ENCODE measurements at places on chromosomes 12 and 14.

- DNase-seq, result no peak
Observed at GRCh38 chr14:26174395-26174794, 423.4 kb downstream of the NOVA1 start.

GRCh38 chr14:103192246-103192840, 69.1 kb downstream of the TNFAIP2 start:
- DNase-seq, result no peak

DNA sequence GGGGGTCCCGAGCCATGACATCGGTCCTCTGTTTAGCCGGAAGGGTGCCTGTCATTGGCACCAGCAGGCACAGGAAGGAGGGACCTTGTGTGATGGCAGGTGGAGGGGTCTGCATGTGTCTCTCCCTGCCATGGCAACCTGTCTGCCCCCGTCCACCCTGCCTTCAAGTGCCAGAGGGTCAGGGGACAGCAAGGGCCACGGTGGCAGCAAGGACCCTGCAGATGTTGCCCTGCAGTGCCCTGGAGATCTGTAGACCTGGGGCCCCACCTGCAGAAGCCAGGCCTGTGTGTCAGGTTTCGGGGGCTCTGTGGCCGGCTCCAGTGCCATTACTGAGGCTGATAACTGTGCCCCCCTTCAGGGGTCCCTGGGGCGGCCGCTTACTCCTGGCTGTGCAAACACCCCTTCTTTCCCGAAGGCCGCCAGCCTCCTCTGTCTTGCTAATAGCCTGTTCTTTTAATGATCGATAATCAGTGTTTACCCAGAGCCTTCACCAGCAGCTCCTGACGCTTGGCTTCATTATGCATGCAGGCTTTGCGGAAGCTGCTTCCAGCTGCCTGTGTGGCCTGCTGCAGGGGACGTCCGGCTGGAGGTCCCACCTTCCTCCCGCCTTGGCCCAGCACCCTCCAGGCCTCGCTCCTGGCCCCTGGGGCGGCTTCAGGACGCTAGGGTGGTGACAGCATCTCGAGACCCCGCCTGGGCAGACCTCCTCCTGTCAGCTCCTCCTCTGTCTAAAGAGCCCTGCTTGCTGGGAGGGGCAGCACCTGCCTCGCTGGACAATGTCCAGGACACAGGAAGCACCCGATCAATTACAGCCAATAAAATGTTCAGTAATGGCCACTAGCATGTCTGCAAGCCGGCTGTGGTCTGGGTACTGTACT, 153.0 kb downstream of the KIF26A start:
- peak; percentile 67 for DNase-seq

- no peak for DNase-seq
Observed at GRCh38 chr12:115456946-115457689, 773.1 kb upstream of the TBX3 start.

DNA sequence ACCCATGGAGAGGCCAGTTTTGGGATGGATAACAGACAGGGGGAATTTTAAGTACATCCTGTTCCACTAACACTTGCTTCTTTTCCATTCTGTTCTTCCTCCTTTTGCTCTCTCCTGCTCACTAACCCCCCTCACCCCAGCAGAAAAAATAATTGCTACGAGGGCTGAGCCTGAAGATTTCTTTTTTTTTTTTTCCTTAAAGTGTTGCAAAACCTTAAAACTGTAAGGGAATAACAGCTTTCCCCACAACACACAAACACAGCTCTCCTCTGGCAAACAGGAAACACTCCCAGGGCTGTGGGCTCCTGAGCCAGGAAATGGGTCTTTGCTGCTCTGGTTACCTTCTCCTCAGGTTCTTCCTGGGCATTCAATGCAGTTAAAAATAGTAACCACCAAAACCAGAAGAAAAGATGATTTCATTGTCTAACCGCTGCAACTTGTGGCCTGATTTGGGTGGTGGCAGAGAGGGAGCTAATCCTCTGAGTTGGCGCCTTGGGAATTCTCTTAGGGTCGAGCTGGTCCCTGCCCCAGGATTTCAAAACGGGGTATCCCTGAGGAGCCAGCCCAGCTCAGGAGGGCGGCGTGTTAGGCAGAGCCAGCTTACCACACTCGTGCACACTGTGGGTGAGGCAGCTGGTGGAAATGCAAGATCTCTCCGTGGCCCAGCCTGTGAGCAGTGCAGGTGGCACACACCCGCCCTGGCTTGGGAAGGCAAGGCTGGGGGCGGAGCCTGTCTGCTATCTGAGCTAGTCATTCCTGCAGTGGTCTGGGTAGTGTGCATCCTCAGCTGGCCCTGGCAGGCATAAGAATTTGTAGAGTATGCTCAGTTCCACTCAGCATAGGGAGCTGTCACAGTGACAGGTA, 17.1 kb upstream of the EMP1 start:
- DNase-seq, result peak; percentile 69

DNA sequence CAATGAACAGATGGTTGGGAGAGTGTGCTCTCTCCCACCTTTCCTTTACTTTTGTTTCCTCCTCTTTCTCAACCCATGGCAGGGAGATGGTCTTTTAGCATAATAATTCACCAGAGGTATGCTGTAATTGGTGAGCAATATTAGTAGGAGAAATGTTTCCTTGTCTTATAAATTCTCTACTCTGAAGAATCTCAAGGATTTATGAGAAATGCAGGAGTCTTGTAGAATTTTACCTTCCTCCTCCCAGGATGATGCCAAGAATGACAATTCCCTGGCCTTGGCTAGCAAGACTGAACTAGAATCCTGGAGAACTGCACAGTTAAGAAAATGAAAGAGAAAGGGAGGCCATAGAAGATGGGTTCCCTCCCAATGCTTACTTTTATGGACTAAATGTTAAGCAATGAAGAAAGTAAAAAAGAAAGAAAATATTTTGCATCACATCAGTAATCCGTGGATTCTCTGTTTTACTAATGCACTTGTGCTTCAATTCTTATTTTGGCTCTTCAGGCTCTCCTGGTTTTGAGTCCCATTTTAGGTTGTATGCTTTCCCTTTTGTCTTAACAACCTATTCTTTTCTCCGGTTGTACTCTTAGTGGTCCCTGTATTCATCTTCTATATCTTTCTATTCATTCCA, 192.9 kb upstream of the GARIN6 start:
- no peak for DNase-seq

DNA sequence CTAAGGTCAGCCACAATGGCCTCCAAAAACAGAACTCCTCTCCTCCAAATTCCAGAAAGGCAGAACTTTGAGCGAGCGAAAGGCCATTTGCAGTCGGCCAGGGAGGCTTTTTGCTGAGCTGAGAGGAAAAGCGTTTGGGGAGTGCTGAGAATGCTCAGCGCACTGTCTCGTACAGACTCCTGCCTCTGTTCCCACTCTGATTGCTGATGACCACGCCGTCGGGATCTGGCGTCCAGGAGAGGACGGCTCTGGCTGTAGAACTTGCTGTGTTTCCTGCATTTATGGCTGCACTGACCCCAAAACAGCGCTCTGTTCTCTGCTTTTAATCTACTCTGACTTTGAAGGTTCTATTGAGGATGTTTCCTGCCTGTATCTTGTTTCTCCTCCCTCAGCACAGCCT, 82.4 kb upstream of the WSCD2 start:
- DNase-seq, result no peak

DNA sequence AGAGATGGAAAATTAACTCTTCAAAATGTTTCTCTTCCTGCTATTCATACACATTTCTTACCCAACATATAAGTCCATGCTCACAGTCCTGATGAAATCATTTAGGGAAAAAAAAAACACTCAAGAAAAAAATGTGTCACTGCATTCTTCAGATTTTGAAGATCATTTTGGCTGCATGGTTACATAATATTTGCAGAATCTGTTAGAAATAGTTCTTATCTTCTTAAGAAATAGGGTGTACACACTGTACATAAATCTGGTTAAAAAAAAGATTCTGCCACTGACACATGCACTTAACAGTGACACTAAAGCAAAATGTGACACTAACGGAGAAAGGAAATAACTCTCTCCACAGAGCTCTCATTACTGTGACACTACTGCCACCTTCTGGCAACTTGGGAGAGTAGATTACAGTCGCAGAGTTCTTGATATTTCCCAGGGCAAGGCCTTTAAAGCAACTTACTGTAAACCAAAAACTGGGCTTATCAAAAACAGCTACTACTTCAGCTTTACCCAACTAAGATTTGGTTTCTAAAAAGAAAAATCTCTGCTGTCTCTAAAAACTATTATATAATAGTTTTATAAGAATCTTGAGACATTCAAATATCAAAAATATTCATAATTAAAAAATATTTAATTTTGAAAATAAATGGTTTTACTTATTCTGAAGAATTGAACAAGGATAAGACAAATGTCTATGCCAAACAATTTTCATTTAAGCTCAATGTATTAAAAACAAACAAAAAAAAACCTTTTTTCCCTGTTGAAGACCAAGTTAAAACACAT, 65.0 kb downstream of the SETD3 start:
- DNase-seq, result peak; percentile 96

DNA sequence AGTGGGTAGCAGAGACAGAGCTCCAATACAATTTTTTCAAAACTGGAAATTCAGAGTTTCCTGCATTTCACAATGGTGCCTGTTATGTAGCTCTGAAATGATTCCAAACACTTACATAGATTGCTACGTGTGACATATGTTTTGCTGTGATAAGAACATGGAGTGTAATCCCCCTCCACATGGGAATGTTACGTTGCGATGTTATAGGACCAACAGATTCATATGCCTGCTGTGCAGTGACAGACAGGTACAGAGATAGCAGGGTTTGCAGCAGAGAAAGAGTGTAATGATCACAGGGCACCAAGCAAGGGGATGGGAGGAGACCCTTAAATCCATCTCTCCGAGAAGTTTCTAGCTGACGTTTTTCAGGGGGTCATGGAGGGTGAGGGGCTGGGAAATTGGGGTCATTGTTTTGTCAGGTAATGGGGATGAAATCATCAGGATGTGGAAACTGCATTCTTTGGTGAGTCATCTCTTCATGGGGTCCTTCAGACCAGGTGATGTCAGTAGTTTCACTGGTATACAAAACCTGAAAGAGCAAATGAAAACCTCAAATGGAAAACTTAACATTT, 76.6 kb upstream of the OSBPL8 start:
- DNase-seq, result no peak

DNA sequence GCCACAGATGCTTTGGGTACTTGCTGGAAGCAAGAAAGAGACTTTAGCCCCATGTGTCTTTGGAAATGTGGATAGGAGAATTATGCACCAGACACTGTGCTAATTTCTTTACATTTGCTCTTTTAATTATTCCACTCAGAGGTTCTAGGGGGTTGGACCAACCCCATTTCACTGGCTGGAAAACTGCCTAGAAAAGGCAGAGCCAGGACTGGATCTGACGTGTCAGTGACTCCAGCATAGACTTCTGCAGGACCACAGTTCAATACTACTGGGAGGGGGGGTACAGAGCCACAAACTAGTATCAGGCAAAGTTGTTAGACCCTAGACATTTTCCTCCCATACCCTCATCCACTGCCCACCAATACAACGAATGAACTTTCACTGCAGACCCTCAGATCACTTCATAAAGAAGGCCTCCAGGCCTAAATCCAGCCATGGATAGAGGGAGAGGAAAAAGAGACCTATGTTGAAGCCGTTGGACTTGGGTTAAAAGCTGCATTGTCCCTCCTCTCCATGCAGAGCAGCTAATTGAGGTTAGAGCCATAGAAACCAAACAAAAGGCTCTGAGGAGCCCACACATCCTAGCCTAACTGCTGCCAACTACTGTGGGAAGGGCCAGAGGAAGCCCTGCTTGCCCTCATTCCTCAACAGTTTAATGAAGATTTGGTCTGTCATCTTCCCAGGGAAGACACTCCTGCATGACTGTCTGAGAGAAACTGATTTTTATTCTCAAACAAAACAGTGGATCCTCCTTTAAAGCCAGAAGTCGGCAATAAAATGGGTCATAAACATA, 68.7 kb downstream of the STON2 start:
- DNase-seq, result peak; percentile 82

DNA sequence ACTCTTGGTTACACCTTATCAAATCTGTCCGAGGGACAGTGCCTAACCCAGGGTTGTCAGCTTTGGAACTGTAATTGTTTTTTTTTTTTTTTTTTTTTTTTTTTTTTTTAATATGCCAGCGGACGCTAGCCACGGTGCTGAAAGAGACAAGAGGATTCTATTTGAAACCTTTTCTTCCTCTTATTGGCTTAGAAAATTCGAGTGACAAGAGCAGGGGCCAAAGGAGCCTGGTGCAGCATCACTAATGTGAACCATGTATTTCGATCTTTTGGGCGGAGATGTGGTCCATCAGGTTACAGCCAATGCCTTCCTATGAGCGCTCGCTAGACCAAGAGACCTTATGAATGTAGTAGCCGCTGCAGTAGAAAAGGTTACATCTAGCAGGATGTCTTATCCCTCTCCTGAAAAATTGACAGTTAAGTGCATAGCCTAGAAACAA, 922 bp downstream of the PTPRR start:
- peak; percentile 77 for DNase-seq

- DNase-seq, result peak; percentile 82
Observed at GRCh38 chr12:113152835-113153814, 3.6 kb downstream of the CFAP73 start.
